Stomach (tissue), 19 donors: ENCODE measurements at places on chromosomes 2 and 18. TPM values are rescaled to one million over a fixed set of nuclear protein-coding genes. Genes with fewer than 3 reads are reported as not detected.
A peak's percentile ranks its signal among the peaks of the same experiment; 100 is the strongest.

PLEKHH2 gene
- 8.5 TPM for total RNA-seq

INHBB gene
- 0.89 TPM for total RNA-seq

GFPT1 gene
- 45.9 TPM for total RNA-seq

TBR1 gene
- total RNA-seq, result not detected

GPR45 gene
- total RNA-seq, result not detected

CPS1 gene
- 0.45 TPM for total RNA-seq

DNA sequence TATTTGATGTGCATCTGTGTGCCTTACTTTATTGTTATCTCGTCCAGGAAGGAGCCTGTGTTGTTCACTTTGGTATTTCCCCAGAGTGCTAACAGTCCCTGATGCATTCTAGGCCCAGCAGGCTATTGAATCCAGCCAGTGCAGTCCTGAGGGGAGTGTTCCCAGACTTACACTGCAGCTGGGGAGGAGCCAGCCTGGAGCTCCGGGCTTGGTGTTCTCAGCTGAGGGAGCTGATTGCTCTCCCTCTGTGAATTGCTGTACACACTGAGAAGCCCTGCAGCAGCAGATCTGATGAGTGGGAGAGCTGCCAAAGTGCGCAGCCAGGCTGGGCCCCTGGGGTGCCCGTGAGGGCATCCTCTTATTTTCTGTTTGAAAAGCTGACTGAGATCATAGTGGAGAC lies 159.2 kb downstream of the GALNT3 start:
- no peaks in the 10 kb centered on the region for H3K27me3 ChIP-seq
- H3K36me3 ChIP-seq, result no peaks in the 10 kb centered on the region
- H3K27ac ChIP-seq, result no peak overlapping the region
- peak; percentile 45 for DNase-seq
- no peak overlapping the region for H3K4me3 ChIP-seq
- H3K4me1 ChIP-seq, result no peaks in the 10 kb centered on the region

GRCh38 chr18:71727909-71728308 lies 816.2 kb downstream of the CBLN2 start:
- H3K27me3 ChIP-seq, result no peaks in the 10 kb centered on the region
- no peak for DNase-seq
- no peaks in the 10 kb centered on the region for H3K36me3 ChIP-seq
- no peak overlapping the region for H3K27ac ChIP-seq

GRCh38 chr18:45666520-45666919 lies 51.2 kb downstream of the SLC14A2 start:
- no peak for DNase-seq
- no peaks in the 10 kb centered on the region for H3K27me3 ChIP-seq
- no peaks in the 10 kb centered on the region for H3K36me3 ChIP-seq
- no peak overlapping the region for H3K4me3 ChIP-seq
- no peaks in the 10 kb centered on the region for H3K4me1 ChIP-seq

- H3K36me3 ChIP-seq, result no peaks in the 10 kb centered on the region
- H3K27ac ChIP-seq, result peak overlapping the region; percentile 22
- peaks cover 16% of the 10 kb centered on the region for H3K4me1 ChIP-seq
- H3K27me3 ChIP-seq, result no peaks in the 10 kb centered on the region
Observed at GRCh38 chr2:189548666-189549448, 31.7 kb downstream of the SLC40A1 start.

DNA sequence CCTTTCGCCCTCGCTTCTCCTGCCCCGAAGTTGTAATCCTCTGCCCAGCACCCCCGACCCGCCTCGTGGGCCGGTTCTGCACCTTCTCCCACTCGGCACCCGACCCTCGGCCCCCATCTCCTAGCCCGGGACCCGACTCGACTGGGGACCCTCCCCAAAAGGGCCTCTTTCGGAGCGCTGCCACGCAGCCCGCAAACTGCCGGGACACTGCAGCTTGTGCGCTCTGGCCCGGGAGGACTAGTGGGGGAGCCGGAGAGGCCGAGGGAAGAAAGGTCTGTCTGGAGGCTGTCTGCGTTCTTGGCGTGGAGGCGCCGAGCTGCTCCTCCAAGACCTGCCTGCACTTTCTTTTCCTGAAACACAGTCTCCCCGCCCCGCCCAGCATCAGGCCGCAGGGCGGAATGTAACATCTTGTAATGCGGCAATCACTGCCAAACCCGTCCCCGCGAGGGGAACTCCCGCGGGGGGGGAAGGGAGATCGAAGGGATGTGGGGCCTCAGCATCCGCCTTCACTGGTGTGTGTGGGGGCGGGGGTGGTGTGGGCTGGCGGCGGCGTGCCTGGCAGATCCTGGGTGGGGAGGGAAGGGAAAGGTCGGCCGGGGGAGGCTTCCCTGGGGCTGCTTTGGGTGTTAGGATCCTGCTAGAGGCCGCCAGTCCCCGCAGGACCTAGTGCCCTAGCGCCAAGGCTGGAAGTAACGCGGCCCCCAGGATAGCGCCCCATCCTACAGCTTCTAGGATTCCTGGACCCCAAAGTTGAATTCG lies 7.4 kb downstream of the DLX2 start:
- no peak overlapping the region for H3K27ac ChIP-seq
- H3K27me3 ChIP-seq, result peaks cover 100% of the 10 kb centered on the region
- peaks cover 55% of the 10 kb centered on the region for H3K4me1 ChIP-seq
- H3K36me3 ChIP-seq, result no peaks in the 10 kb centered on the region
- H3K4me3 ChIP-seq, result peak overlapping the region; percentile 31

DNA sequence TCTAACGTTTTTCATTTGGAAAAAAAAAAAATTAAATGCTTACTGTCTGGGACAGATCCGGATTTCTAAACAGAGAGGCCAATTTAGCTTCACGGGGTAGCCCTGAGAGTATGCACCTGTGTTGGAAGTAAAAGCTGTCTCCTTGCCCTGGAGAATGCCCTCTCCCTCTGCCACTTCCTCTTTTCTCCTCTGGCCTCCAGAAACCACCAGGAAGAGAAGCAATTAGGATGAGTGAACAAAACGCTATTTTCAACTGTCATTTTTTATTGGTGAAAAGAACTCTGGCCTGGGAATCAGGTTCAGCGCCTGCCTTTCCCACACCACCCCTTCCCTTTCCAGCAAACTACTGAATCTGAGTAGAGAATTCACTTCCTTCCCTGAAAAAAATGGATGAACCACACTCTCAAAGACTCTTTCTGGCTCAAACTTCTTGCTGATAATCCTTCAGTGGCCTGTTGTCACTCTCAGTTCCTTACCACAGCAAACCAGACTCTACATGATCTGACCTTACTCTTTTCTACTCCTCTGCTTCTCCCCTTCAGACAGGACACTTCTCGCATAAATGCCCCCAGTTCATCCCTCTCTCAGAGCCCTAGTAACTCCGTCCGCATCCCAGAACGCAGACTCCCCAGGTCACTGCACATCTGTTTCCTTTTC lies 29.8 kb downstream of the KLF7 start:
- H3K27ac ChIP-seq, result peak overlapping the region; percentile 81
- H3K27me3 ChIP-seq, result no peaks in the 10 kb centered on the region
- H3K36me3 ChIP-seq, result no peaks in the 10 kb centered on the region
- no peak overlapping the region for H3K4me3 ChIP-seq
- peaks cover 50% of the 10 kb centered on the region for H3K4me1 ChIP-seq

- no peaks in the 10 kb centered on the region for H3K27me3 ChIP-seq
- H3K4me1 ChIP-seq, result peaks cover 9% of the 10 kb centered on the region
- no peak overlapping the region for H3K4me3 ChIP-seq
- H3K36me3 ChIP-seq, result peaks cover 11% of the 10 kb centered on the region
Observed at GRCh38 chr18:2568605-2569004, 2.7 kb downstream of the METTL4 start.

DNA sequence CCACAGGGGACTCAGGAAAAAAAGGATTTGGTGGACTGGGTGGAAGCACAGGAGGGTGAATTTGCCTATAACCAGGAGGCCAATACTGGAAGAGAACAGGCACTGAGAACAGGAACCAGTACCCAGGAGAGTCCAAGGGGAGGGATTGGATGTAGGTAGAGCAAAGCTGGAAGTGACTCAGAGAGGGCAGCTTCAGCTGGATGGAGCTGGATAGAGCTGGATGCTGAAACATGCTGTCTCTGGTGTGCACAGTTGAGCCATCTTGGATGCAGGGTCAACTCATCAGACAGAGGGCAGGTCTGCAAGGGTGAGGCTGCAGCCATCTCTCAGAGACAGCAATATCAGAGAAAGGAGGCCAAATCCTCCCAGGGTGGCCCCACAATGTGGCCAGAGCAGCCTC lies 134.0 kb downstream of the GALNT14 start:
- H3K27me3 ChIP-seq, result no peaks in the 10 kb centered on the region
- no peak for DNase-seq

GRCh38 chr2:214325404-214325803 lies 85.5 kb upstream of the VWC2L start:
- no peaks in the 10 kb centered on the region for H3K4me1 ChIP-seq
- H3K27ac ChIP-seq, result no peak overlapping the region
- H3K4me3 ChIP-seq, result no peak overlapping the region
- H3K27me3 ChIP-seq, result no peaks in the 10 kb centered on the region
- DNase-seq, result no peak

DNA sequence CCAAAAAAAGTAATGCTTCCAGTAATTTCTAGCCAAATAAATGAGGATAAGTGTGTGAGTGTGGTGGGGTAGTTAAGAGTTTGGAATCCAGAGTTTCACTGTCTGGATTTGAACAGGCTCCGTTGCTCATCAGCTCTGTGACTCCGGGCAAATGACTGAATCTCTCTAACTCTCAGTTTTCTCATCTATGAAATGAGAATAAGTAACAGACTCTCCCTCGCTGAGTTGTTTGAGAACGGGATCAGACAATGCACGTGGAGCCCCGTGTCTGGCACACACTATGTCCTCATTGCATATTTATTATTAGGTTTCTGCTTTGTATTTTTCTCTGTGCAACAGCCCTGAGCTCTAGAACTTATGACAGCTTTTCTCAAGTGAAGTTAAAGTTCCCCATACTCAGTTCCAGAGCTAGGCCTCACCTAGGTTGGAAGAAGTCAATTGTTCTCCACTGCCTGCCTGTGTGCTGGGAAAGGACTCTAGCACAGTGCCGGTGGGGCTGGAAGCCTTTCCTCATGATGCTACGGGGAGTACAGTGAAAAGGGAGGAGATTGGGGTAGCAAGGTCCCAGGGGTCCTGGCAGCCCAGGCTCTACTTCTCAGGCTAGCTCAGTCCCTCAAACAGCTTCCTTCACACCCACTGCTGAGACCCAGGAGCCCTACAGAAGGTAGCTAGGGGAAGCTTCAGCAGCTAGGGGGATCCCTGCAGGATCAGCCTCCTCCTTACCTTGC lies 1.7 kb upstream of the ICOS start:
- no peaks in the 10 kb centered on the region for H3K36me3 ChIP-seq
- no peak overlapping the region for H3K27ac ChIP-seq
- H3K4me1 ChIP-seq, result no peaks in the 10 kb centered on the region
- no peak for DNase-seq
- H3K27me3 ChIP-seq, result no peaks in the 10 kb centered on the region
- no peak overlapping the region for H3K4me3 ChIP-seq

GRCh38 chr2:189726271-189726670 lies 36.3 kb downstream of the OSGEPL1 start:
- H3K27ac ChIP-seq, result no peak overlapping the region
- peaks cover 7% of the 10 kb centered on the region for H3K36me3 ChIP-seq
- no peak for DNase-seq

DNA sequence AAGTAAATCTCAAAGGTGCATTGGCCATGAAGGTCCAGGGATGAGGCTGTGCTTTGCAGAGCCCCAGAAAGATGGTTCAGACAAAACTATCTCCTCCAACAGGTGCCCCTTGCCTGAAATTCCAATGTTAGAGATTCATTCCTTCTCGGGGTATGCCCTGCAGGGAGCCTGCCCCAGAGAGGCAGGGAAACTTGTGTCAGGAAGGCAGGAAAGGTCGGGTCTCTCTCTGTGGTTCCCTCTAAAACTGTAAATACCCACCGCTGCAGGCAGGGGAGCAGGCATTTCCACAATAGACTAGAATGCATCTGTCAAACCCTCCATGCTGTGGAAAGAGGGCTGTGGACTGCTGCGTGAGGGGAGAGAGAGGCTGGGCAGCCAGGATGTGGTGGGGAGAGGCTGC lies 207.8 kb upstream of the SMAD2 start:
- H3K36me3 ChIP-seq, result no peaks in the 10 kb centered on the region
- H3K27me3 ChIP-seq, result peaks cover 18% of the 10 kb centered on the region
- DNase-seq, result no peak
- H3K4me3 ChIP-seq, result no peak overlapping the region

- DNase-seq, result no peak
- no peak overlapping the region for H3K27ac ChIP-seq
- H3K36me3 ChIP-seq, result no peaks in the 10 kb centered on the region
- no peaks in the 10 kb centered on the region for H3K27me3 ChIP-seq
Observed at GRCh38 chr2:98467652-98468051, 23.0 kb downstream of the INPP4A start.

DNA sequence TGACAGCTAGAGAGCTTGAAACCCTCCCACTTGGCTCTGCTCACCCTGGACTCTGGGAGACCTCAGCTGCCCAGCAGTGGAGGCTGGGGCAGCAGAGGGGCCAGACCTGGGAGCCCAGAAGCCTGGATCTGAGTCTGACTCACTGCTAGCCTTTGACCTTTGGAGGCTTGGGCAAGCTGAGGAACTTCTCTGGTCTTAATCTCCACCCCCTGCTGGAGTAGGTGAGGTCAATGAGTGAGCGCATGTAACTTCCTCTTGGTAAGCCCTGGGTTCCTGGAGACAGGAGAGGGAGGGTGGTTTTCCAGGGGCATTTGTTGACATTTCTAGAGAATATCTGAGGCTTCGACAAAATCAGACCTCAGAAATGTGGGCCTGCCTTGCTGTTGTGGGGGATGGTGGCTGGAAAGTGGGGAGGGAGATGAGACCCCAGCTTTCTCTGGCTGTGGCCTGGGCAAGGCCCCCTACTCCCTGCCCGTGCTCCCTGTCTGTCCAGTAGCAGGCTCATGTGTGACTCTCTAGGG lies 73.0 kb upstream of the YWHAQ start:
- H3K4me1 ChIP-seq, result peaks cover 15% of the 10 kb centered on the region
- no peaks in the 10 kb centered on the region for H3K27me3 ChIP-seq
- H3K4me3 ChIP-seq, result no peak overlapping the region
- peak; percentile 78 for DNase-seq

DNA sequence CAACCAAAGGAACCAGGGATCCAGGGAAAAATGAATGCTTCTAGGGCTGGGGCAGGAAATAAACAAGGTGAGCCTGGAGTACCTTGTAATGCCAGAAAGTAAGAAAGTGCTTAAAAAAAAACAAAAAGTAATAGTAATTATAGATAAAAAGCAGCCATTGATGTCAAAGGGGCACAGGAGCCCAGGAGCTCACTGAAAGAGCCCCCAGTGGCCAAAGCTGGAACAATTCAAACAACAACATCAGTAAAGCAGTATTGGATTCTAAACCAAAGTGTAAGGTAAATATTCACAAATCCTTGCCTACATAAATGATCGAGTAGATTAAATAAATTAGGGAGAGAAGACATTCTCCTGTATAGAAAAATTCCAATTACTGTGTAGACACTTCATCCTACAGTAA lies 114.3 kb upstream of the ARL4C start:
- no peaks in the 10 kb centered on the region for H3K4me1 ChIP-seq
- no peaks in the 10 kb centered on the region for H3K36me3 ChIP-seq
- no peak overlapping the region for H3K4me3 ChIP-seq
- DNase-seq, result no peak
- H3K27me3 ChIP-seq, result no peaks in the 10 kb centered on the region

- H3K27ac ChIP-seq, result no peak overlapping the region
- H3K36me3 ChIP-seq, result no peaks in the 10 kb centered on the region
Observed at GRCh38 chr2:235579128-235579527, 85.3 kb downstream of the AGAP1 start.
